Activated T-cell treated with anti-CD3 and anti-CD28 coated beads for 48 hours (primary cell): ENCODE measurements at places on chromosomes 16 and 17.

DNA sequence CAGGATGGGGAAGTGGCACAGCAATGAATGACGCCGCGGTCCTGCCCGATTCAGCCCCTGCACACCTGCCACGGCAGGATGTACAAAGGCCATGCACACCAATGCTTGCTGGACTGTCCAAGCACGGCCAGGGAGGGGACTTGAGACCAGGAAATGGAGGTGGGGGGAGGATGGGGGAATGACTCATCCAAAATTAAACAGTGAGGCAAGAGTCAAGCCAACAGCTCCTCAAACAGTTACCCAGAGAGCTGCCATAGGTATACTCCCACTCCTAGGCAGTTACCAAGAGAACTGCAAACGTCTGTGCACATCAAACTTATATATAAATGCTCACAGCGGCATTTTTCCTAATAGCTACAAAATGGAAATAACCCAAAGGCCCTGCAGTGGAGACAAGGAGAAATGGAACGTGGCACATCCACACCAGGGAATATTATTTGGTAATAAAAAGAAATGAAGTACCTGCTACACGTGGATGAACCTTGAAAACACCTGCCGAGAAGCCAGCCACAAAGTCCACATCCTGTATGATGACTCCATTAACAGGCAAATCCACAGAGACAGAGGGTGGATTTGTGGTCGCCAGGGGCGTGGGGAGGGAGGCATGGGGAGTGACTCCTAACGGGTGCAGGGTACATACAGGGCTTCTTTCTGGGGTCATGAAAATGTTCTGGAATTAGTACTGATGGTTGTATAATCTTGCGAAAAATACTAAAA, 54.1 kb downstream of the VAC14 start:
- DNase-seq, result no peak

DNA sequence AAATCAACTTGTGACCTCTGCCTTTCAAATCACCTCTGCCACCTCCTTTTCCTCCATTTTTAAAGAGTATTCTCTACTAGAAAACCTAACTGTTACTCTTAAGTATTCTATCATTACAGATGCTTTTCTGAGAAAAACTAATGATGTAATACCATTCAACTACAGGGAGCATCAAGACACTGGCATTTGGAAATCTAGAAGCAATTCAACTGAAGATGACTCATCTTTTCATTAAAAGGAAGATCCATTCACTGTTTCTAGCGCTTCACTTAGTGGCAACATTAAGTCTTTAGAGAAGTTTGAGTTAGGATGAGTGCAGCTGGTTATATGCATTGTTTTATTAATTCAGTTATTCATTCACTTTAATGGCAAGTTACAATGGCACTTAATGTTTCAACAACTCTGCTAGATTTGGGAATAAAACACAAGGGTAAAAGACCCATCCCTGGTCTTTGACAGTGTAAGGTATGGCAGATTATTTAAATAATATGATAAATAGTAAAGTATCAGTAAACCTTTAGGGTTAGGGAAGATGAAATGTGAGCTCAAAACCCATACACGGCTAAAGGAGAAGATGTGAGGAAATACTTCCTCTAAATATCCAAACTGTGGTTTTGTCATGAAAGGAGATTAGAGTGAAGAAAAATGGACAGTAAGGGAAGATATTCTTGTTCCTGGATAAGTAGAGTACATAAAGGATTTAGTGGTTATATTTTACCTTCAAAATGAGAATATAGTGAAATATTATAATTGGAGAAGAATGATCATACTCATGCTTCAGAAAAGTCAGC, 61.7 kb downstream of the KCNJ2 start:
- DNase-seq, result no peak

DNA sequence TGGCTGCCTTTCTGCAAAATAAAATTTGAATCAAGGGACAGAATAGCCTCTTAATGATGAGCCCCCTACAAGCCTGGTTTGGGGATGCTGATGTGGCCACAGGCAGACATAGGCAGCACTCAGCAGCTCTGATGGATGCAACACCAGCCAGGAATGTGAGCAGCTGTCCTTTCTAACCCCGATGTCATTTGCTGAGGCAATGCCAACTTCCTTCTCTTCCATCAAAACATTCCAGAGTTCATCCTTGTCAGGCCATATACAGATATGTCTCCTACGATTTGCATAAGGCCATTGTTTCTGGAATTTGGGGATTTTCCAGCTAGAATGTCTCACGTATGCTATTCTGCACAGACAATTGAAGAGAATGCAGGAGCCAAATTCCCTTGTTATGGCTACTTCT, 52.1 kb upstream of the MYOCD start:
- no peak for DNase-seq

GRCh38 chr17:48681609-48682008, 40.7 kb downstream of the PRAC1 start:
- DNase-seq, result no peak

- no peak for DNase-seq
Measured at GRCh38 chr16:6105115-6105514, 1007.5 kb upstream of the EEF2KMT start.

- no peak for DNase-seq
Measured at GRCh38 chr17:74778960-74779359, 2.8 kb upstream of the NAT9 start.

DNA sequence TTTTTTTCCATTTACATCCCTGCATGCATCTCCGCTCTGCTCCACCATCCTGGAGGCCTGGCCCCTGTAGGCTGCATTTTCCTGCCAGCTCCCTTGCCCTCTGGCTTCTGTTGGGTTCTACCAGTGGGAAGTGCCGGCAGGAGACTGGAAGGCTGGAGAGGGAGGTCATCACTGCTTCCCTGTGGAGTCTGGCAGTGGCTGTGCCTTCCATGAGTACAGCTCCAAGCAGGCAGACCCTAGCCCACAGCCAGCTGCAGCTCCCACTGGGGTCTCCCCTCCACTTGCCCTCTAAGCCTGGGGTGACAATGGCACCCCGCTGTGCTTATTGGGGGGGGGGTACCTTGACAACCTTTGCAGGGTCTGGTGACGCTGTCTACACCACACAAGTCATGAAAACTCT, 37.3 kb downstream of the MMP15 start:
- no peak for DNase-seq

- DNase-seq, result no peak
Measured at GRCh38 chr17:8074554-8074953, 13.0 kb downstream of the ALOX12B start.

DNA sequence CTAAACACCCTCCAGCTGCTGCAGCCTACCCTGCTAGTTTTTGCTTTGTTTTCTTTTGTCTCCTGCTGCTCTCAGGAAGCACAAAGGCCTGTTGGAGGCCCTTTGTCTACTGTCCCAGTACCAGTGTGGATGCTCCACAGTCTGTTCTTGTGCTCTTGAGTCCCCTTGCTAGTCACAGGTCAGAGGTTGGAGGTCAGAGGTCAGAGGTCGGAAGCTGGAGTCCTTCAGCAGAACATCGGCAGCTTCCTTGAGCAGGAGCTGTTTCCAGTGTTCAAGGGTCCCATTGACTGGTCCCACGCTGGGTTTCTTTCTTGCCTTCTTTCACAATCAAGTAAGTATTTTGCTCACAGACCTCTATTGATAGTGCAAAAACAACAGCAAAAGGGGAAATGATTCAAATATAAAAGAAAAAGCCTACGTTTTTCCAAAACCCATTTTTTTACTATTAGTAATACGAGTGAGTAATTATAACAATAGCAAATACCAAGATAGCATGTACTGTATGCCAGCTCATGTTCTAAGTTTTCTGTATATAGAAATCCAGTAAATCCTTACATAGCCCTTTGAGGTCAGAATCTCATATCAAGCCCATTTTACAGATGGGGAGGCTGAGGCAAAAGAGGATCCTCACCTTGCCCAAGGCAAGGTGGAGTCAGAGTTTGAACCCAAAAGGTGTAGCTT, 10.9 kb upstream of the IL34 start:
- no peak for DNase-seq

DNA sequence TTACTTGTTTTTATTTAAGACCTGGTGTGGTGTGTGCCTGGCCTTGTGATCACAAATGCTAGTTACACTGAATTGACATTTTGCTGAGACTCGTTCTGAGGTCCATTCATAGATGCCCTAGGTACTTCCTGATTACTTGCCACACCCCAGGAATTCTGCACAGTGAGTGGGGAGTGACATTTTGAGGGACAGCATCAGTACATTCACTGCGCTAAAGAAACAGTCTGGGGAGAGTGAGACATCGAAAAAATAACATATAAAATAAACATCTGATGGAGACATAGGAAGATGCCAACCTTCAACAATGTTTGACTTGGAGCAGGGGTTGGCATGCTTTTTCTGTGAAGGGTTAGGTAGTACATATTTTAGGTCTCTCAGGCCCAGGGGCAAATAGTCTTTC, 30.4 kb downstream of the ABCC1 start:
- DNase-seq, result no peak
